Endodermal cell (in vitro differentiated cells): ENCODE measurements at places on chromosomes 13 and 19. TPM values are rescaled to one million over a fixed set of nuclear protein-coding genes. Genes with fewer than 3 reads are reported as not detected.

DNA sequence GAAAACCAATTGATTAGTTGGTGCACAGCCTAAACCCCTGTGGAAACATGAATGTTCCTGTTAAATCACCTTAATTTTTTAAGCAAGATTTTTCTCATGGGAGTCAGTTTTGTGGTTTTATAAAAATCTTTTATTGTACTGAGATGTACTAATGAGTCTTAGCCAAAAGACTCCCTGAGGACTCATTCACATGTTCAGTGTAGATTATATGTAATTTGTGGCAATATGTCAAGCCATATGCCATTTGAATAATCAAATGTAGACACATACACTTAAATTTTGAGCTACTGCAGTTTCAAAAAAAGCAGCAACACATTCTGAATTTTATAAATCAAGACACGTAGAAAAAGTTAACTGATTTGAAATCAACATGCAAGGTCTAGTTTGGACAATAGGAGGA lies 395.2 kb downstream of the MYO16 start:
- no peak overlapping the region for H3K27ac ChIP-seq
- no peaks in the 10 kb centered on the region for H3K27me3 ChIP-seq
- H3K4me1 ChIP-seq: no peaks in the 10 kb centered on the region
- DNase-seq: no peak
- H3K4me3 ChIP-seq: no peak overlapping the region

DNA sequence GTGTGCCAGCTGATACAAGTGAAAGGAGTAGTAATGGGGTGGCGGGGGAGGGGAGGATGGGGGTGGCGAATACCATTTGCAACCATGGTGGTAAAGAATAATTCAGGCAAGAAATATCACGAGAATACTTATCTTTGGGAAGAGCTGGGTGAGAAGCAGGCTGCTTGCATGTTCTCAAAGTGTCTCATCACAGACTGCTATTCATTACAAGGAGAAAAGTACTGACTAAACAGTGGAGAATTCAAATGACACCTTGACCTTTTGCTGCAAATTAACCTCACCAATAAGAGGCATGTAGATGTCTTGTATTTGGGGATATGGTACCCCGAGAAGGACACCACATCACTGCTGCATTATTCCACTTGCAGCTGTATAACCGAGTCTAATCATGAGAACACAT lies 585.7 kb upstream of the GPC6 start:
- no peaks in the 10 kb centered on the region for H3K36me3 ChIP-seq
- no peak overlapping the region for H3K27ac ChIP-seq
- no peak overlapping the region for H3K4me3 ChIP-seq
- no peak for DNase-seq

DNA sequence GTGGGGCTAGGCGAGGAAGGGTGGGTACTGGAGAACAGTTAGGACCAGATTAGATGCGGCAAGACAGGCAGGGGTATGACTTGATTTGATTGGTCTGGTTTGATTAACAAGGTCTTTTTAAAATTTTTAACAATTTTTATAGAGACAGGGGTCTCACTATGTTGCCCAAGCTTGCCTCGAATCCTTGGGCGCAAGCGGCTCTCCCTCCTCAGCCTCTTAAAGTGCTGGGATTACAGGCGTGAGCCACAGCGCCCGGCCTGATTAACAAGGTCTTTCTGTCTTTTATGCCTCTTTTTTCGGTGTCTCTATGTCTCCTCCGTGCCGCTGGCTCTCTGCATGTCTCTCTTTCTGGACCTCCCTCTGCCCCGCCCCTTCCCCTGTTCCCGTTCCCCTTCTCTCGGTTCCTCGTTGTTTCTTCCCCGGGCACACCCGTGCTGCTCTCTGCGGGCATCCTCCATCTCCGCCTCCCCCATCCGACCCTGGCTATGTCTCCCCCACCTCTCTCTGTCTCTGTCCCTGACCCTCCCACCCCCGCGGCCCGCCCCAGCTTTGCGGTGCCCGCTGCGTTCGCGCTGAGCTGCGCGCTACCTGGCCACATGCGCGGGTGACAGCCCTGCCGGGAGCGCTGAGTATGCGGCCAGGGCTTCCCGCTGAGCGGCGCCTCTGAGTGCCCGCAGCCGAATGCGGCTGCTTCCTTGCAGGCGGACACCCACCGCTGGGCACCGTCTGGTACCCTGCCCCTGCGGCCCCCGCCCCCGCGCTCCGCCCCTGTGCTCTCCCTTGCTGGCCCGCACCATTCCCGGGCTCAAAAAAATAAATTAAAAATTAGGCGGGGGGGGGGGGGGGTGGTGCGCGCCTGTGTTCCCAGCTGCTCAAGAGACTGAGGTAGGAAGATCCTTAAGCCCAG lies 8.1 kb upstream of the SDHAF1 start:
- peaks cover 33% of the 10 kb centered on the region for H3K27me3 ChIP-seq
- peak; percentile 87 for DNase-seq
- no peaks in the 10 kb centered on the region for H3K4me1 ChIP-seq
- H3K36me3 ChIP-seq: no peaks in the 10 kb centered on the region
- H3K27ac ChIP-seq: no peak overlapping the region

DNA sequence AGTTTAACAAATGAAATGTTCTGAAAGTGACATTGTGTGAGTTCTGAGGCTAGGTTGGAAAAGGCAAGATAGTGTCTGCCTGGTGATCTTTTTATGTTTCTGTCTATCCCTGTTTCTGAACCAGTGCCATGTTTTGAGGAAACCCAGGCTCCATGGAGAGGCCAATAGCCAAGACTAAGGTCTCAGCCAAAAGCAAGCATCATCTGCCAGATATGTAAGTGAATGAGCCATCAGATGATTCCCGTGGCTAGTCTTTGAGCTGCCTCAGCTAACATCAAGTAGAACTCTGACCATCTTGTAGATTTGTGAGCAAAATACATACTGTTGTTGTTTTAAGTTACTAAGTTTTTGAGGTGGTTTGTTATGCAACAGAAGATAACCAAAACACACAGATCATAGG lies 19.6 kb upstream of the CCNA1 start:
- no peak overlapping the region for H3K27ac ChIP-seq
- no peaks in the 10 kb centered on the region for H3K36me3 ChIP-seq
- H3K27me3 ChIP-seq: no peaks in the 10 kb centered on the region
- H3K4me3 ChIP-seq: peak overlapping the region; percentile 33
- no peak for DNase-seq

DNA sequence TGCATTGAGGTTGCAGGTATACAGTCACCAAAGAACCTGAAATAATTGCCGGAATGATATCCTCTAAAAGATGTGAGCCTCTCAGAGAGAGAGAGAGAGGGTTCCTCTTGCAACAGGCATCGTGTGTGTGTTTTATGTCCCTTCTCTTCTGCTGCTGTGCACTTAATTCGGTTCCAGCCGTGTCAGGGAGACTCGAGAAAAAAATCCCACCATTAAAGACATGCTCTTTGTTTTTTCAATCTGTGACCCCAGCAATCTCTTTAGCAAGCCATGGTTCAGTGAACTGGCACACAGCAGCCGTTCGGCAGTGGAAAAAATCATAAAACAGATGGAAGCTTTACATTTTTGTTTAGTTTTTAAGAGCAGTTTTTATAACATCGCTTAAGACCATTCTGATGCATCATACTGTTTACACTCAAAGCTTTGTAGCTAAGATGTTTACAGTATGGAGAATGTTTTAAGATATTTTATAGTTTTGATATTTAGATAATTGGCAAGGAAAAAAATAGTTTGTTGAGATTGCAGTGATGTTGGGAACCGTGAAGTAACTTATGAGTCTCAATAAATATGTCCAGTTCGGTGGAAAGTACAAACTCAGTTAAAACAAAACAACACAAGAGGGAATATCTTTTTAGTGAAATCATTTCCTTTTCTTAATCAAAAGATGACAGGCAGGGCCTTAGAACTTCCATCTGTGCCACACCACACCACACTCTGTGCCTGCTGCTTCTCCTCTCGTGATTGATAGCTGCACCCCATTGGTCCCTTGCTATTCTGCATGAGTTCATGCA lies 31.2 kb upstream of the ZNF536 start:
- no peak overlapping the region for H3K27ac ChIP-seq
- no peak overlapping the region for H3K4me3 ChIP-seq
- no peaks in the 10 kb centered on the region for H3K27me3 ChIP-seq

- DNase-seq: no peak
- H3K27ac ChIP-seq: no peak overlapping the region
- H3K4me3 ChIP-seq: no peak overlapping the region
- peaks cover 1% of the 10 kb centered on the region for H3K27me3 ChIP-seq
These were observed 17.9 kb downstream of the PPP1R37 start for GRCh38 chr19:45110851-45111266.

- DNase-seq: no peak
- H3K27ac ChIP-seq: no peak overlapping the region
- no peak overlapping the region for H3K4me3 ChIP-seq
- peaks cover 14% of the 10 kb centered on the region for H3K27me3 ChIP-seq
These were observed 15.2 kb upstream of the N4BP2L1 start for GRCh38 chr13:32443111-32443510.

Gene LRRC4B
- 5.4 to 7.0 TPM (median 6.7 TPM) in 3 replicates for total RNA-seq

Gene MCF2L
- total RNA-seq: 26.8 to 51.8 TPM (median 49.9 TPM) in 3 replicates

Gene COX6B1
- 445 to 457 TPM (median 450 TPM) in 3 replicates for total RNA-seq
